ENCODE measurements at places on chromosomes 1 and 21. TPM values are rescaled to one million over a fixed set of nuclear protein-coding genes. Genes with fewer than 3 reads are reported as not detected.

- H3K4me1 ChIP-seq: peaks cover 17% of the 10 kb centered on the region
- H3K27me3 ChIP-seq: peaks cover 5% of the 10 kb centered on the region
- H3K36me3 ChIP-seq: no peaks in the 10 kb centered on the region
- peak overlapping the region; percentile 53 for H3K27ac ChIP-seq
- no peak for DNase-seq
- H3K4me3 ChIP-seq: peak overlapping the region; percentile 2
Observed at GRCh38 chr1:54543729-54544496, 4.1 kb upstream of the ACOT11 start.

DNA sequence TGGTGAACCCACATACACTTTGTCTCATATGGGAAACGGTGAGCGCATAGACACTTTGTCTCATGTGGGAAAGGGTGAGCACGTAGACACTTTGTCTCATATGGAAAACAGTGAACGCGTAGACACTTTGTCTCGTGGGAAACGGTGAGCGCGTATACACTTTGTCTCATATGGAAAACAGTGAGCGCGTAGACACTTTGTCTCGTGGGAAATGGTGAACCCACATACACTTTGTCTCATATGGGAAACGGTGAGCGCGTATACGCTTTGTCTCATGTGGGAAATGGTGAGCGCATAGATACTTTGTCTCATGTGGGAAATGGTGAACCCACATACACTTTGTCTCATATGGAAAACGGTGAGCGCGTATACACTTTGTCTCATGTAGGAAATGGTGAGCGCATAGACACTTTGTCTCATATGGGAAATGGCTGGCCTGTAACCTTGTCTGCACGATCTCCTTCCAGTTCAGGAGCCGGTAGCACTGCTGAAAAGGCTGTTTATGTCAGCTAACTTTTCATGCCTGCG lies 50.7 kb upstream of the TRAPPC10 start:
- peaks cover 8% of the 10 kb centered on the region for H3K27me3 ChIP-seq
- peaks cover 4% of the 10 kb centered on the region for H3K4me1 ChIP-seq
- no peak overlapping the region for H3K27ac ChIP-seq
- H3K36me3 ChIP-seq: peaks cover 23% of the 10 kb centered on the region
- DNase-seq: no peak
- no peak overlapping the region for H3K4me3 ChIP-seq

DNA sequence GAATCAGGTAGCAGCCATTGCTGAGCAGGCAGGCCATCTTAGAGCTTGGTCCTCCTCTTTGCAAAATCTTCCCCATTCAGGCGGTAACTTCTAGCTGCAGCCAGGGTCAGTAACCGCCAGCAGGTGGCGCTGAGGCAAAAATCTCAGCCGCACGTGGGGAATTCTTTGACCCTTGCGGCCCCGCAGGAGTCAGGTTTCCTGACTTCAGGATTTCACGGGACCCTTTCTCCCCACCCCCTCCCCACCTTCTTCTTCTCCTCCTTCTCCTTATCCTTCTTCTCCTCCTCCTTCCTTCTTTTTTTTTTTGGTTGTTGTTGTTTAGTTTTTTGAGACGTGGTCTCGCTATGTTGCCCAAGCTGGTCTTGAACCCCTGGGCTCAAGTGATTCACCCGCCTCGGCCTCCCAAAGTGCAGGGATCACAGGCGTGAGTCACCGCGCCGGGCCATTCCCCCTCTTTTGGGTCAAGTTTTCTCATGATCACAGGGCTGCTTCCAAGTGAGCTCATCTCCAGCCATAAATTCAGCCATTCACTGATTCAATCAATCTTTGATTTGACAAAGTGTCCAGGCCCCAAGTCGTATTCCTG lies 33.4 kb upstream of the TENT5B start:
- DNase-seq: peak; percentile 35
- no peak overlapping the region for H3K4me3 ChIP-seq
- H3K27me3 ChIP-seq: peaks cover 2% of the 10 kb centered on the region
- H3K27ac ChIP-seq: no peak overlapping the region
- H3K36me3 ChIP-seq: no peaks in the 10 kb centered on the region

DNA sequence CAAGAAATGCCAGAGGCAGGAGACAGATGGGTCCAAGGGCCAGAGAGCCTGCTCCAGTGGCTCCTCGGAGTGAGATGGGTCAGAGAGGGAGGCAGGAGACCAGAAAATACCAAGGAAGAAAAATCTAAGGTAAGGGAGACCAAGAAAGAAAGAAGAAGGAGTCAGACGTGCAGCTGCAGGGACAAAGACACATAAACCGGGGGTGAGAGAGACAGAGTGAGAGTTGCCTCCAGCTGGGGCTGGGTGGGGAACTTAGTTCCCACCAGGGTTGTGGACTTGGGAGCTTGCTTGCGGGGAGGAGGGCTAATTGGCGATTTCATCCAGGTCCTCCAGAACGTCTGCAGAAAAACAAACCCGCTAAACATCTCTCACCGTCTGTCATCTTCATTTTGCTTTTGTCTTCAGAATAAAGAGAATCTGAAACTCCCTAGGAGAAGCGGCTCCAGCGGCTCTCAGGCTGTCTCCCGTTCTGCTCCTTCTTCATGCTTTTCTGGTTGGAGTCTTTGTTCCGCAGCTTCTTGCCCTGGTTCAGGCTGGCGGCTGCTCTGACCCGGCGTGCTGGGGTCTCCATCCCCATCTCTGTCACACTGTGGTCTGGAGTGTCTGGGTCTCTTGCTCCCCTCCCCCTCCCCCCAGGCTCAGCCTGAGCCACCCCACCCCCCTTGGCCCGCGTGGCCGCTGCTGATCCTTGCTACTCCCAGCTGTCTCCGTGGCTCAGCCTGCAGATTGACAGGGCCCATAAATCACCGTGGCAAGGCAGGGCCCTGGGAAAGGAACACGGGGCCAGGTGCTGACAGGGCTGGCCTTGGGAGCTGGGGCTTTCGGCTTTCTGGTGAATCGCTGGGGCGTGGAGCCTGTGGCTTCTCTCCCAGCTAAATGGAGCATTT lies 66.6 kb downstream of the UBIAD1 start:
- no peak overlapping the region for H3K4me3 ChIP-seq
- no peak for DNase-seq
- no peaks in the 10 kb centered on the region for H3K36me3 ChIP-seq
- peak overlapping the region; percentile 37 for H3K27ac ChIP-seq
- peaks cover 5% of the 10 kb centered on the region for H3K27me3 ChIP-seq

GRCh38 chr1:240171907-240172306 lies 80.2 kb downstream of the FMN2 start:
- no peaks in the 10 kb centered on the region for H3K36me3 ChIP-seq
- no peak overlapping the region for H3K4me3 ChIP-seq
- no peak for DNase-seq

DNA sequence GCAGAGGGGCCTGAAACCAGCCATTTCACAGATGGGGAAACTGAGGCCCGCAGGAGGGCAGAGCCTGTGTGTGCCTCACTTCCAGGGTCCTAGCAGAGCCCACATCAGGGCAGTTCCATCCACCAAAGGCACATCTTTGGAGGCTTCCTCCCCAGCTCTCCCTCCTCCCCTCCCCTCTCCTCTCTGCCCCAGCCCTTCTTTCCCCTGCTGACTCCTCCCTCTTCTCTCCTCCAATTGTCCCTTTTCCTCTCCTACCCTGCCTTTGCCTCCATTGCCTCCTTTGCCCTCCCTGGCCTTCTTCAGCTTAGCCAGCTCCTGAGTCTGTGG lies 56.6 kb downstream of the TMEM53 start:
- no peaks in the 10 kb centered on the region for H3K36me3 ChIP-seq
- no peak for DNase-seq
- no peak overlapping the region for H3K4me3 ChIP-seq
- H3K4me1 ChIP-seq: no peaks in the 10 kb centered on the region
- H3K27me3 ChIP-seq: peaks cover 1% of the 10 kb centered on the region

DNA sequence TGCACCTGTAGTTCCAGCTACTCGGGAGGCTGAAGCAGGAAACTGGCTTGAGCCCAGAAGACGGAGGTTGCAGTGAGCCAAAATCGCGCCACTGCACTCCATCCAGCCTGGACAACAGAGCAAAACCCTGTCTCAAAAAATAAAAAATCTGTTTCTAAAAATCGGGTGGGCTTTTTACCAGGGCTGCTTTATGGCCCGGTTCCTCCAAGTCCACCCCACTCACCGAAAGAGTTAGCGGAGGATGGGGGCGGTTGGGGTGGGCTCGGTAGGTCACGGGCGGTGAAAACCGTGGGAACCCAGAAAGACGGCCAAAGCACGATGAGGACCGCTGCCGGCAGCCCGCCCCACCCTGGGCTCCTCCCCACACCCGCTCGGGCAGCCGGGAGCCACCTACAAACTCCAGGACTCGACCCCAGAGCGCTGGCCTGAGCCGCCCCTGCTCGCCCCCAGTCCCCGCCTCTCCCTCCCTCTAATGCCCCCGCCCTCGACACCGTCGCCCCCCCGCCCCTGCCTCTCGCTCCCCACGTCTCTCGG lies 846 bp upstream of the PER3 start:
- peak overlapping the region; percentile 87 for H3K27ac ChIP-seq
- DNase-seq: no peak
- H3K27me3 ChIP-seq: peaks cover 5% of the 10 kb centered on the region
- H3K4me1 ChIP-seq: peaks cover 29% of the 10 kb centered on the region
- peaks cover 10% of the 10 kb centered on the region for H3K36me3 ChIP-seq

GRCh38 chr1:177411381-177411780 lies 240.6 kb downstream of the BRINP2 start:
- H3K4me1 ChIP-seq: no peaks in the 10 kb centered on the region
- H3K36me3 ChIP-seq: no peaks in the 10 kb centered on the region
- H3K27ac ChIP-seq: no peak overlapping the region
- H3K27me3 ChIP-seq: no peaks in the 10 kb centered on the region

DNA sequence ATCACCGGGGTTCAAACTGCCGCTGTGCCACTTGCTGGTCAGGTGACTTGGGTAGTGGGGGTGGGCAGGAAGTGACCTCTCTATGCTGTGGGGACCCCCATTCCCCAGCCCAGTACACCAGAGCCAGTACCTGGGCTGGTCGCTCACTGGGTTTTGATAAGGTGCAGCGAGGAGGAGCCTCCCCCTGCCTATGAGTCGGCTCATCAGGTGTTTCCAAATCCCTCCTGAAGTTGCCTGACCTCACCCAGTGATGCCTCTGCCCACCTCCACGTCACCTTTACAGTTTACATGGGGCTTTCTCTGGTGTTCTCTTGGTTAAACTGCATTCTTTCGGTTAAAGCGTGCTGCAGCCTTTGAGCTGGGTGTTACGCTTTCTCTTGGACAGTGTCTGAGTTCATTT lies 58.2 kb downstream of the ARHGEF10L start:
- DNase-seq: no peak
- H3K36me3 ChIP-seq: no peaks in the 10 kb centered on the region
- no peaks in the 10 kb centered on the region for H3K4me1 ChIP-seq
- no peak overlapping the region for H3K27ac ChIP-seq

- no peak overlapping the region for H3K27ac ChIP-seq
- H3K36me3 ChIP-seq: no peaks in the 10 kb centered on the region
- no peaks in the 10 kb centered on the region for H3K4me1 ChIP-seq
- no peak overlapping the region for H3K4me3 ChIP-seq
- no peak for DNase-seq
Observed at GRCh38 chr1:64228167-64228957, 24.9 kb downstream of the UBE2U start.

GRCh38 chr1:97114842-97115241 lies 393.3 kb downstream of the PTBP2 start:
- no peaks in the 10 kb centered on the region for H3K27me3 ChIP-seq
- no peak overlapping the region for H3K4me3 ChIP-seq
- no peaks in the 10 kb centered on the region for H3K4me1 ChIP-seq
- no peak overlapping the region for H3K27ac ChIP-seq
- DNase-seq: no peak

- peaks cover 6% of the 10 kb centered on the region for H3K27me3 ChIP-seq
- no peak for DNase-seq
- H3K4me3 ChIP-seq: no peak overlapping the region
- H3K36me3 ChIP-seq: no peaks in the 10 kb centered on the region
Observed at GRCh38 chr1:147824798-147825197, 64.4 kb upstream of the GJA5 start.

DNA sequence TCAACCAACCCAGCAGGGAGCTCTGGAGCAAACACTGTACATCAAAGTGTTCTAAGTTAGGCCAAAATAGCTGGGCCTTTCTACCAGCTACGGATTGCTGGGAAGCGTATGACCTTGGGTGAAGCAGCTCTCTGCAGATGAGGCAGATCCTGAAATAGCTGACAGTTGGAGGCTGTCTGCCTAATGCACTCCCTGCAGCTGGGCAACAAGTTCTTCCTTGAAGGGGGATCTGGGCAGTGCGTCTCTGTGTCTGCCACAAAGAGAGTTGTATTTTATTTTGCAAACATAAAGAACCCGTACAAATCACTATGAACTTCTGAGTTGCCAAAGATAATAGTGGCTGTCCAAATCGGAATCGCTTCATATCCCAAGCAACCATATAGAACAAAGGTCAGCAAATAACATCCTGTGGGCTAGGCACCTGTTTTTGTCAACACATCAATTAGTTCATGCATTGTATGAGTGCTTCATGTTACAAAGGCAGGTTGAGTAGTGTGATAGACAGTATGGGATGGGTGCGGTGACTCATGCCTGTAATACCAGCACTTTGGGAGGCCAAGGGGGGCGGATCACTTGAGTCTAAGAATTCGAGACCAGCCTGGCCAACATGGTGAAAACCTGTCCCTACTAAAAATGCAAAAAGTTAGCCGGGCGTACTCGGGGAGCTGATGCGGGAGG lies 29.1 kb upstream of the KLF17 start:
- no peaks in the 10 kb centered on the region for H3K36me3 ChIP-seq
- no peak overlapping the region for H3K4me3 ChIP-seq
- H3K4me1 ChIP-seq: no peaks in the 10 kb centered on the region

DNA sequence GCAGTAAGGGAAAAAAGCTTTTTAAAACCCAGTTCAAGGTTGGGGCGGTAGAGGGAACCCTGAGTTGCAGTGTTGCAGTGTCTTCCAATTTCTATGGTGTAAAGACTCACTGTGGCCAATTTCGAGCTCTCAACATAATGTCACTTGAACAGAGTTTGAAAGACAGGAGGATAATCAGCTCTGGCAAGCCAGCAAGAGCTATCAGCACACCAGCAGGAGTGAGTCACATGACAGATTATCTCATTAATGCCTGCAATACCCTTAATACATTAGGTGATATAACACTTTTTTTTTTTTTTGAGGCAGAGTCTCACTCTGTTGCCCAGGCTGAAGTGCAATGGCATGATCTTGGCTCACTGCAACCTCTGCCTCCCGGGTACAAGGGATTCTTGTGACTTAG lies 22.8 kb downstream of the SLC9C2 start:
- no peak overlapping the region for H3K4me3 ChIP-seq
- H3K36me3 ChIP-seq: no peaks in the 10 kb centered on the region
- no peak for DNase-seq
- no peak overlapping the region for H3K27ac ChIP-seq

GRCh38 chr1:226607821-226608220 lies 59.3 kb downstream of the STUM start:
- H3K4me1 ChIP-seq: no peaks in the 10 kb centered on the region
- no peak overlapping the region for H3K27ac ChIP-seq
- no peak for DNase-seq
- H3K27me3 ChIP-seq: peaks cover 10% of the 10 kb centered on the region
- no peaks in the 10 kb centered on the region for H3K36me3 ChIP-seq

GRCh38 chr21:44432841-44433790 lies 22.2 kb upstream of the LRRC3 start:
- no peak overlapping the region for H3K4me3 ChIP-seq
- no peaks in the 10 kb centered on the region for H3K4me1 ChIP-seq
- peaks cover 2% of the 10 kb centered on the region for H3K27me3 ChIP-seq
- no peak overlapping the region for H3K27ac ChIP-seq
- H3K36me3 ChIP-seq: peaks cover 23% of the 10 kb centered on the region

The KCND3 gene
- not detected for polyA plus RNA-seq

The BARHL2 gene
- not detected for polyA plus RNA-seq

The KIF2C gene
- 0.51 TPM for polyA plus RNA-seq

The CCDC17 gene
- not detected for polyA plus RNA-seq

All from immature natural killer cell (primary cell).